Hematopoietic multipotent progenitor cell treated with erythropoietin and hydrocortisone succinate and interleukin-3 and kit ligand, for 8 days (in vitro differentiated cells): ENCODE measurements at places on chromosomes 2 and 18.

- DNase-seq: no peak
These were observed 3.4 kb downstream of the MBP start for GRCh38 chr18:77129150-77129551.

- no peak for DNase-seq
These were observed 90.8 kb downstream of the GAREM1 start for GRCh38 chr18:32379891-32380290.

DNA sequence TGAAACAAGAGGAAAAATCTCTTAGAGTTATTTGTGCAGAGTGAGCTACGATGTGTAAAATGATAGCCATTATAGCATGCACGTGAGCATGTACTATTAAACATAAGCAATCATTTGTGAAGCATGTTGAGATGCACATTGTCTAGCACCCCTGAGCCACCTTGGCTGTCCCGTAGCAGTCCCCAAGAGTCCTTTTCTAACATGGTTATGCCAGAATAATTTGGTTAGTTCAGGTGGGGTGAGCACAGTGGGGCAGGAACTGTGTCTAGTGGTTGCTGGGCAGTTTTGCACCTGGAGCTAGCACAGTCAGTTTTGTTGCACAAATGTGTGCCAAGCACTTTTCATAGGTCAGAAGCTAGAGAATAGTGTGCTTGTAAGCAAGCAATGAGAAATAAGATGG lies 809.8 kb downstream of the RNF144A start:
- DNase-seq: no peak

DNA sequence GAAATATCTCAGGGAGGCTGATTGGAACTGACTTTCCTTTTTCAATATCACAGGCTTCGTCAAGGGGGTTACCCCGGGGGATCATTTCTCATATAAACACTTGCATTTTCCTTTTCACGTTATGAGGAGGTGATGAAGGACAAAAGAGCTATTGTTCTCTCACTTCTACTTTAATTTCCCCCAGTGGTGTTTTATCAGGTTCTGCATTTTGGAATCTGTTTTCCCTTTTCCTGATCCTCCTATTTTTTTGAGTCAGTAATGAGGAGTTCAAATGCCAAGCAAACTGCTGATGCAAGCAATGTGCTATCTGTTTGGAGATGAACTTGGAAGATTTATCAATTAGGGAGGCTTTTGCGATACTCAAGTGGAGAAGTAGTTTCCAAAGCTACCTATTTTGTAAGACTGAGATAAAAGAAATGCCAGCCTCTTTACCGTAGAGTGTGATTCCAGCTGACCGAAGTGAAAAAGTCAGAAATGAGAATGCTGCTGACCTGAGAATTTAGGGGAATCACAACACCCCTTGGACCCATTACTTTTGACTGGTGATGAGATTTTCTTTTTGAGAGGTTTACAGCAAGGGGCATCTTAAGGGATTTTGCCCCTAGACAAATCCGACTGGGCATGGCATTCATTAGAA lies 556.0 kb downstream of the RNF144A start:
- DNase-seq: no peak

- no peak for DNase-seq
These were observed 102.7 kb upstream of the SMAD2 start for GRCh38 chr18:48032876-48033789.

DNA sequence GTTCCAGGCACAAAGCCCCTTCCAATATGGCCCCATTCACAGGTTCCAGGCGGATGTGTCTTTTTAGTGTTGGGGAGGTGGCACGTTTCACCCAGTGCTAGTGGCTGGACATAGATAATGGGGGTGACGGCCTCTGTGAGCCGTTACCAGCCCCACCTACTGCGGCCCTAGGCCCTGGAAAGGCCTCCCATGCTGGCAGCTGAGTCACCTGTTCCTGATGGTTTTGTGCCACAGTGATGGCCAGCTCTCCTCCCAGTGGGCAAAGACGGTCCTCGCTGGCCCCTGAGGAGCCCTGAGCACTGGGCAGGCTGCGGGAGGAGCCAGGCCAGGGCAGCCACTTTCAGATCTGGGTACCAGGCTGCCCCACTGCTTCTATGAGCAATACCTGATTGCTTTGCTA lies 40.0 kb upstream of the GPC1 start:
- DNase-seq: no peak

- no peak for DNase-seq
These were observed 9.8 kb upstream of the FZD7 start for GRCh38 chr2:202023904-202024266.
